CD14-positive monocyte (primary cell): ENCODE measurements at places on chromosomes 4 and X.
A peak's percentile ranks its signal among the peaks of the same experiment; 100 is the strongest.

DNA sequence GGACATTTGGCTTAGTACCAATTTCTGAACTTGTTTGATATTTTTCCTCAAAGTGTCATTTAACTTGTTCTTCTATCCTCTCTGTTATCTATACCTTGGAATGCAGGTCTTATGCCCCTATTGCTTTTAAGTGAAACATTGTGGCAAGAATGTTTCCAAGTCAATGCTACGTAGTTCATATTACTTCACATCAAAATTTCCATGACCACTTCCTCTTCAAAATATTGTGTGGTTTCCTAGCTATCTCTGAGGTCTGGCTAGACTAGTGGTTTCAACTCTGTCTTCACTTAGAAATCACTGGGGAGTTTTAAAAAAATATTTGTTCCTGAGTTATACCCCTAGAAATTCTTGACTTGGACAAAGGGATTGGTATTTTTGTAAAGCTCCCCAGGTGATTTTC is 20.2 kb upstream of the RASGEF1B start:
- peak; percentile 99 for DNase-seq

DNA sequence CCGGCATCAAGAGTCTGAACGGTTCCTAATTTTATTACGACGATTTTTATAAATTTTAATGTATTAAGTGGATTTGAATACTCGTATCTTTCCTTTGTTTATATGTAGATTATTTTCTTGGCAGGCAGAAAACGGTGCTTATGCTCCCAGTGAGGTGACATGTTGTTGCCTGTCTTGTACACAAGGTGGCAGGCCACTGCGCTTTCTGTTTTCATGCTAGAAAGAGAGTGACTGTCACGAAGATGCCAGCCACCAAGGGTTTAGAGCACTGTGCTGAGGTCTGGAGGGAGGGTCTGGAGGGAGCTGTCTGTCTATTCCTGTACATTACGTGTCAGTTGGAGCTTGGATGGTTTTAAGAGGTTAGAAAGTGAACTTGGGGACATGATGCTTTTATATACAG is 87.7 kb downstream of the SHROOM2 start:
- peak; percentile 50 for DNase-seq

GRCh38 chr4:11720292-11720691 is 291.6 kb upstream of the HS3ST1 start:
- peak; percentile 3 for DNase-seq

DNA sequence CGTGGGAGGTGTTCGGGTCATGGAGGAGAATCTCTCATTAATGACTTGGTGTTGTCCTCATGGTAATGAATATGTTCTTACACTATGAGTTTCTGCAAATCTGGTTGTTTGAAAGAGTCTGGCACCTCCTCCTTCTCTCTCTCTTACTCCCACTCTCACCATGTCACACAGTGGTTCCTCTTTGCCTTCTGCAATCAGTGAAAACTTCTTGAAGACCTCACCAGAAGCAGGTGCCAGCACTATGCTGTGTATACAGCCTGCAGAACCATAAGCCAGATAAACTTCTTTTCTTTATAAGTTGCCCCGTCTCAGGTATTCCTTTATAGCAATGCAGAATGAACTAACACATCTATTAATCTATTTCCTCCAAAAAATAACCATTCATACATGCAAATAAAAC is 275.0 kb downstream of the ANTXR2 start:
- no peak for DNase-seq

DNA sequence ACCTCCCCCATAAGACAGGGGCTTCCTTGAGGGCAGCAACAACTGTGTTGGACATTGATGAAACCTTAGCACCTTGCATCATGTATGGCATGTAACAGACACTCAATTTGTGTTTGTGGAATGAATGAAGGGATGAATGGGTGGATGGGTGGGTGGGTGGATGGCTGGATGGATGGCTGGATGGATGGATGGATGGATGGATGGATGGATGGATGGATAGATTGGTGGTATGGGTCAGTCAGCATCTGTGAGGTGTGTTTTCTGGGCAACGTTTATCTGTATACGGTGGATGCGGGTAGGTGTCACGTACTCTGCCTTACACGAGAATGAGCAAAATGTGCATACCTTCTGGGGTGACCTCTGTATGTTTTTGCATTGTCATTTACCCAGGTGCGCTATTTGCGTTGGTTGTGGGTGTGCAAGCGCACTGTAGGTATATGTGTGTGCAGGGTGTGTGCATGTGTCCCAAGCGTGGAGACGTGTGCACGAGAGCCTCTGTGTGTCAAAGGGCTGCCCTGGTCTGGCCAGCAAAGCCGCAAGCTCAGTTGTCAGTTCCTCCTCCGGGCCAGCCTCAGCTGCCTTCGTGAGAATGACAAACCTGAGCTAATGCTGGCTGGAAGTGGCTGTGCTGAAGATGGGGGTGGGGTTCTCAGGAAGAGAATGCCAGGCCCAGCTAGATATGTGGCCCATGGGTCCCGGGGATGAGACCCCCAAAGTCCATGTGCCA is 26.5 kb downstream of the ELF4 start:
- DNase-seq = peak; percentile 74

DNA sequence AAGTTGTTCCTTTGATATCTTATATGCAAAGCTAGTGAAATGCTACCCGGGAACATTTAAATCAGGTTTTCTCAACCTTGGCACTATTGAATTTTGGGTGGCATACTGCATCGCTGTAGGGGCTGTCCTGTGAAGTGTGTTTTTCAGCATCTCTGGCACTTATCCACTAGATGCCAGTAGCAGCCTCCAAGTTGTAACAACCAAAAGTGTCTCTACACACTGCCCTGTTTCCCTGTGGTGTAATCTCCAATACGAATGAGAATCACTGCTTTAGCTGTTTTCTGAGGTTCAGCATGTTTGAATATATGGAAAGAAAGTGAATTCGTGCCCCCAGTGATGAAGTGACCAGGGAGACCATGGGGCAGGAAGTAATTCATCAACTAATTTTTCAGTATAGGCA is 551.6 kb upstream of the PRKX start:
- no peak for DNase-seq

- no peak for DNase-seq
Observed at GRCh38 chr4:177376024-177376423, 66.2 kb downstream of the AGA start.

- DNase-seq = no peak
Observed at GRCh38 chrX:103373581-103373980, 2.8 kb upstream of the BEX3 start.

DNA sequence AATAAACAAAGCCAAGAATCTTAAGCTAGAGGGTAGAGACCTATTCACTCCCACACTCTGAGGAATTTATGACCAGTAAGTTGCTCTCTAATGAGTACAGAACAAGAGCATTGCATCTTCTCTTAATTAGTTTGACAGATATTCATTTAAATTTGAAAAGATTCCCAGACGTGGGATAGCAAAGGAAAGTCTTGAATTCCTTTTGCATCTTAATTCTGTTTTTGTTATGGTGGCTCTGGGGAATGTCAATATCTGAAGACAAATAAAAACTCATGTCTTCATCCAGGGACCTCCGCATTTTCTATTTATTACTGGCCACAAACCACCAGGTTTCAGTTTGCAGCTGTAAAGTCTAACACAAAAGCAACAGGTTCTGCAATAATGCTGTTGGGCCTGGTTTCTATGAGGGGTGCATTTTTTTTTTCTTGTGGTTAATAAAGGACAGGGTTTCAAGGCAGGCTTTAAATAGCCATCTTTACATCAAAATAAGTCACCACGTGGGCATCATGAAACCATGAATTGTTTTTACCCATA is 172.3 kb downstream of the SHROOM3 start:
- no peak for DNase-seq

- no peak for DNase-seq
Observed at GRCh38 chr4:6316461-6317003, 46.9 kb downstream of the WFS1 start.

DNA sequence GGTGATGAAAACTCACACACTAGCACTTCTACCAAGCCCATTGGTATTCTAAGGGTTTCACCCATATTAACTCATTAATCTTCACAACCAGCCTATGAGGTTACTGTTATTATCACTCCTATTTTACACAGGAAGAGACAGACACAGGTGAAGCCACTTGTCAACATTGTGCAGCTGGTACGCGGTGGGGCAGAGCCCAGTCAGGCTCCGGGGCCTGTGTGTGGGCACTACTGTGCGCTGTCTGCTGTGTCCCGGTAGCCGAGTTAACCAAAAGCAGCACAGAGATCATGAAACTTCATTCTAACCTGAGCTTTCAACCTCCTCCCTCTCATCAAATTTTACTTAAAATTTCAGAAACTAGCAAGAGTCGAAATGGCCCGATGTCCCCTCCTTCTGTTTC is 111.3 kb downstream of the PHKA2 start:
- DNase-seq = no peak

- DNase-seq = no peak
Observed at GRCh38 chrX:99001286-99001685, 1408.8 kb downstream of the PCDH19 start.

DNA sequence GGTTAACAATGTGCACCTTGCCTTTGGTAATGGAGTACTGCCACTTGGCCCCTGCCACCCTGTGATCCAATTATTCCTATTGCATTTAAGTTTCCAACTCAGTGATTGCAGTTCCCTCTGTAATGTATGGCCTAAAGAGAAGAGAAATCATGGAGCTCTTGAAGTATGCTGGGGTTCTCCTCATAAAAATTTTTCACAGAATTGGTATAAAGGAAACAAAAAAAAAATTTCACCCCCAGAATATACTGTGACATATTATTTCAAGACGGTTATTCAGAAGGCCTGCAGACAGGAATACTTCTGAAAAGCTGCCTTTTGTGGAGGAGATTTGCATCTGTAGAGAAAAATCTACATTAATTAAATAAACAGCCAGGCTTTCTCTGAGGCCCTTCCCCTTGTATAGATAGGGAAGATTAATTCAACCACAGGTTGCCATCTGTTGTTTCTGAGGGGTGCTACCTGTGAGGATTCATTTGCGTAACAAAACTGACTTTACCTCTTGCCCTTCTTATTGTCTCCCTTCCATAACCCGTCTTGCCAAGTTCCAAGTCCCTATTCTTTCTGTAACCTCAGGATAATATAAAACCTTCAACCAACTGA is 94.8 kb upstream of the LANCL3 start:
- no peak for DNase-seq

DNA sequence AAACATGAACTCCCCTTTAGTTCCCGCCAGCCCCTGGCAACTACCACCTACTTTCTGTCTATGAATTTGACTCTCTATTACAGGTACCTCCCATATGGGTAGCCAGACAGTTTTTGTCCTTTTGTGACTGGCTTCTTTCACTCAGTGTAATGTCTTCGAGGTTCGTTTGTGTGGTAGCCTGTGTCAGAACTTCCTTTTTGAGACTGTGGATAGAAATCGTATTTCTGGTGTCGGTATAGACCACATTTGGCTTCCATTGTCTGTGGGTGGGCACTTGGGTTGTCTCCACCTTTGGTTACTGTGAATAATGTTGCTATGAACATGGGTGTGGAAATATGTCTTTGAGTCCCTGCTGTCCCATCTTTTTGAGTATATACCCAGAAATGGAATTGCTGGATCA is 5.4 kb upstream of the CLDN34 start:
- DNase-seq = no peak

DNA sequence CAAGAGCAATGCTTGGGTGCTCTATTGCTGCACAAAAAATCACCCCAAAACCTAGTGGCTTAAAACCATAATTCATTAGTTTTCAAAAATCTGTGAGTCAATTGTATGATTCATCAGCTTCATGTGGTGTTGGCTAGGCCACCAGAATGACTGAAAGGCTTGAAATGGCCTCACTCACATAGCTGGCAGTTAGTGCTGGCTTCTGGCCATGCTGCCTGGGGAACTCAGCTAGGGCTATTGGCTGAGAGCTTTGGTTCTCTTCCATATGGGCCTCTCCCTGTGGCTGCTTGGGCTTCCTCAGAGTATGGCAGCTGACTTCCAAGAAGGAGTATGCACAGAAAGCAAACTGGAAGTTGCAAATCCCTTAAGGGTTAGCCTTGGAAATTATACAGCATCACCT is 3.1 kb upstream of the MTMR1 start:
- no peak for DNase-seq

- DNase-seq = no peak
Observed at GRCh38 chrX:42803320-42803719, 25.4 kb upstream of the PPP1R2C start.

DNA sequence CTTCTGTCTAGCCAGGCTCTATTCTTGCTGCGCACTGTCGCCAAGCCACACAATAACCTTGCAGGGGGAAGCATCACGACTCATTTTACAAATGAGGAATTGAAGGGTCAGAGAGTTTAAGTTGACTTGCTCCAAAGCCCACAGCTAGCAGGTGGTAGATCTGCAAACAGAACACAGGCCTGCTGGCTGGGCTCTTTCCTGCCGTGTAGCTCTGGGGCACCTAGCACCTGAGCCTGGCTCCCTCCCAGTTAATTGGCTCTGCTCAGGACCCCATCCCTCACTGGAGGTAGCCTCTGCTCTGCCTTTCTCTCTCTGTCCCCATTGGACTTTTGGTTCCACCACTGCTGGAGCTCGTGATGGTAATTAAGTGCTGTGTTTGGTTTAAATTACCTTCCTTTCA is 98.5 kb downstream of the NSUN7 start:
- DNase-seq = no peak

GRCh38 chr4:42655921-42656678 is 805 bp downstream of the ATP8A1 start:
- peak; percentile 38 for DNase-seq

- DNase-seq = no peak
Observed at GRCh38 chrX:18938710-18939109, 45.2 kb downstream of the PHKA2 start.

- DNase-seq = no peak
Observed at GRCh38 chr4:15237648-15238230, 190.1 kb upstream of the C1QTNF7 start.

GRCh38 chr4:8191136-8191747 is 7.8 kb upstream of the SH3TC1 start:
- DNase-seq = peak; percentile 95

DNA sequence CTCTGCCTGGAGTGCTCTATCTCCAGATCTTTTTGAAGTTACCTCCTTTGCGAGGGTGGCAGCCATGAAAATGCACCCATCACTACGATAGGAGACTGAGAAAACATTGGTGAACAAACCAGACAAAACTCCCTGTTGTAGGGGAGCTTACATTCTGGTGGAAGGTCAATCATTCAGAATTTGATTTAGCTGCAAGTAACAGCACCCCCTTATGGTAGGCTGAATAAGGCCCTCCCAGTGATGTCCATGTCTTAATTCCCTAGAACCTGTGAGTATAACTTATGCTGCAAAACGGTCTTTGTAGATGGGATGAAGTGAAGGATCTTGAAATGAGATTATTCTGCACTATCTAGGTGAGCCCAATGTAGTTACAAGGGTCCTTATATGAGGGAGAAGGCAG is 5.6 kb upstream of the TEC start:
- no peak for DNase-seq

DNA sequence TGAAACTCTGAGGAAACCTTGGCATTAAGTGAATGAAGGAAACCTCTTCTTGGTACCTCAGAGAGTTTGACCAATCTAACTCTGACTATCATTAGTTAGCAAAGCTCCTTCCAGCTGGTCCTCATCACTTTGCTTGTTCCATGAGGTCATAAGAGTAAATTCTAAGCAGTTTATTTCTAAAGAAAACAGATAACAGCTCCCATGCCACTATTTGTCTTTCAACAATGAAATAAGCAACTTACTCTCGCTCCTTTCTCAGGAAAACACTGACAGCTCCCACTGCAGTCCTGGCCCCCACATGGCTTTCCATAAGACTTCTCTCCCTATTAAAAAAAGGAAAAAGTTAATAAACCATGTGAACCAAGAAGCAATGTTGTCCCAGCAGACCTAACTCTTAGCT is 127.7 kb downstream of the COL4A6 start:
- no peak for DNase-seq

- DNase-seq = no peak
Observed at GRCh38 chr4:16120720-16121119, 36.9 kb upstream of the PROM1 start.
